ENCODE measurements at places on chromosomes 5 and 9.

DNA sequence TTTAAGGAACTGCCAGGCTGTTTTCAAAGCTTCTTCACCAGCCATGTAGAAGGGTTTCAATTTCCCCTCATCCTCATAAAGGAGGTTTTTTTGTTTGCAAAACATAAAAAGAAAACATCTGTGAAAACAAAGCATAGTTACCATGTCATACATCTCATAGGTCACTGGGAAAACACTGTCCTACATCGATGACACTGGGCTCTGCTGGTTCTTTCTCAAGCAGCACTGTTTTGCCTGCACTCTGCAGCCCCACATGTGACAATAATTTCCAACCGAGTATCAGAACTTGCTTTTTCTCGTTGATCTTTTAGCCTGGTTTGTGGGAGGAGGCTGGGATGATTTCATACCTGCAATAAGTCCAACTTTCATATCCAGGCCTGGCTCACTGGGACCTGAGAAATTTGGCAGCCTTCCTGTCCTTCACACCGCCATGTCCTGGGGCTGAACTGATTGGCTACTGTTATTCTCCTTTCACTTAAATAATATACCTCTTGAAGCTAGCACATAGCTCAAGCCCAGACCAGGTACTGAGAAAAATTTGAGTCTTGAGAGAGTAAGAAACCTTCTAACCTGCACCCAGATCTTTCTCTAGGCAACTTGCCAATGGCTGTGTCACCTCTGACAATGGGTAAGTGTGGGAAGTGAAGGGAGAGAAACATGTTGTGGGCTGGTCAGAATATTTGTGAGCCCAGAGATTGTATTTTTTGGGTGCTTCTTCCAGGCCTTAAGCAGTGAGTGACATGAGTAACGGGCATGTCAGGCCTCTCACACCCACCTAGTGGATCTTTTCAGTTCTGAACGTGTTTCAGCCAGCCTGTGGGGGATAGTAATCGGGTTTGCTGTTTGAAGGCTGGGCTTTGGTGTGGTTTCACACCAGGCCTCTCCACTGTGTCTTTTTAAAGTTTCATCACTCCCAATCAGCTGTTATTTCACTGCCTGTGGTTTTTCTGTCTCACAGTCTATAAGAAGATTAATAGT lies 502.8 kb downstream of the NTRK2 start:
- DNase-seq: peak; percentile 55

DNA sequence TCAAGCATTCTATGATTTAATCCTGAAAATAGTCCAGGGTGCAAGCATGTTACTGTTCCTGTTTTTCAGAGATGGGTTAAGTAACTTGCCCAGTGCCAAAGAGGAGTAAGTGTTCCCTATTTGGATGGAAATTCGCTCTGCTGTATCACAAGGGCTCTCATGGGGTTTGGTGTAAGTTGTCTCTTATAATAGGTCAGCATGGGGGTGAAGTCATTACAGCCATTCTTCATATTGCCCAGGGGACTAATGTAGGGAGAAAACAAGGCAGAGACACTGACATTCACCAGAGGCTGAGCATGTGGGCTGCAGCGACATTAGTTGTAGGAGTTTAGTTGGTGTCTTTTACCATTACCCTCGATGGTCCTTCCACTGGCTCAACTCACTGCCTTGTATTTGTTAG lies 142.1 kb upstream of the GLRA1 start:
- DNase-seq: no peak

GRCh38 chr5:32092938-32093812 lies 80.9 kb downstream of the GOLPH3 start:
- peak; percentile 53 for DNase-seq

DNA sequence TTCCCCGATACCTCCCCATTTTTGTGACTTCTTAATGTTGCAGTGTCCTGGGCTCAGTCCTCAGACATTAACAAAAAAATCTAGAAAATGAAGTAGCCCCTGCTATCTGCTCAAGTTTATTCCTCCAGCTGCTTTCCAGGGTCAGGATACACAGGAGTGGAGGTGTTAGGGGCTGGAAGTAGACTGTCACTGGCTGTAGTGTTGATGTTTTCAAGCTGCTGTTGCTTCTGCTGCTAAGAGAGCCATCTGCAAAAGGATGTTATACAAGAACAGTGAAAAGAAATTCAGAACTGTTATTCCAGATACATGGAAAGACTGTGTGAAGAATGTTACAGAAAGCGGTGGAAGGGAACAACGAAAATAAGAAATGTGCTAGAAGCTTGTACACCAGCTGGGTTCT lies 10.7 kb downstream of the CD14 start:
- no peak for DNase-seq

DNA sequence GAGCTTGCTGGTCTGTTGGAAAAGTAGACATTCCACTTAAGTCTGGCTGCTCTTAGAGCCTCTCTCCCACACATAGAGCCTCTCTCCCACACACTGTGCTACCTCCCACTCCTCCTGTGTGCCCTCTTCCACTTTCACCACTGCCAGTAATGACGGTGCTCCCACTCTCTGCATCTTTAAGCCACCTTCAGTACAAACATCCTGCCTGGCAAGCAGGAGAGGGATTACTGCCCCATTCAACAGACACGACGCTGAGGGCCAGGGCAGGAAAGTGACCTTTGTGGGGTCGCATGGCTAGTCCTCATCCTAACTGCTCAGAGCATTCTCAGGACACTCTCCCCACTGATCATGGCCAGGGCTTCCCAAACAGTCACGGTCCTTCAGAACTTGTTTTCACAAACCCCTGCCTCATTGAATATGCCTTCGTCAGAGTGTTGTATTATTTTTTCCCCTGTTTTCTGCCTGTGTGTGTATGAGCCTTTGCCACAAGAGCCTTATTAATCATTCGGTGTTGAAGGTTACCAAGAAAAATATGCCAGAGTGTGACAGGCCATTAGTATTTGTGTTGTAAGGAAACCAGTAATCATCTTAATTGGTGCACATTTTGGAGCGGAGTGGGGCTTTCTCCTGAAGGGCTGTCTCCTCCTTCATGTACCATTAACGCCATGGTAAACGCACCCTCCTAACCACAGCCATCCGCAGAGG lies 87.1 kb upstream of the SAP30L start:
- peak; percentile 47 for DNase-seq

GRCh38 chr5:9787861-9788600 lies 157.9 kb upstream of the TAS2R1 start:
- no peak for DNase-seq

DNA sequence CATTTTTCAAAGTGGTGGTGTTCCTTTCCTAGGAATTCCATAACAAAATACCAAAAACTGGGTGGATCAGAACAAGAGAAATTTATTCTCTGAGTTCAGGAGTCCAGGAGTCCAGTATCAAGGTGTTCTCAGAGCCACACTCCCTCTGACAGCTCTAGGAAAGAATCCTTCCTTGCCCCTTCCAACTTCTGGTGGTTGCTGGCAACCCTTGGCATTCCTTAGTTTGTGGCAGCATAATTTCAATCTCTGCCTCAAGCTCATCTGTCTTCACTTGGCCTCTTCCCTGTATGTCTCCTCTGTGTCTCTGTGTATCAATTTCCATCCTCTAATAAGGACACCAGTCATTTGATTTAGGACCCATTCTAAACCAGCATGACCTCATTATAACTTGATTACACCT lies 243.7 kb downstream of the MPDZ start:
- DNase-seq: no peak

GRCh38 chr9:77798140-77798539 lies 150.0 kb upstream of the GNA14 start:
- DNase-seq: no peak

GRCh38 chr5:169791251-169791650 lies 154.2 kb downstream of the DOCK2 start:
- DNase-seq: peak; percentile 67

DNA sequence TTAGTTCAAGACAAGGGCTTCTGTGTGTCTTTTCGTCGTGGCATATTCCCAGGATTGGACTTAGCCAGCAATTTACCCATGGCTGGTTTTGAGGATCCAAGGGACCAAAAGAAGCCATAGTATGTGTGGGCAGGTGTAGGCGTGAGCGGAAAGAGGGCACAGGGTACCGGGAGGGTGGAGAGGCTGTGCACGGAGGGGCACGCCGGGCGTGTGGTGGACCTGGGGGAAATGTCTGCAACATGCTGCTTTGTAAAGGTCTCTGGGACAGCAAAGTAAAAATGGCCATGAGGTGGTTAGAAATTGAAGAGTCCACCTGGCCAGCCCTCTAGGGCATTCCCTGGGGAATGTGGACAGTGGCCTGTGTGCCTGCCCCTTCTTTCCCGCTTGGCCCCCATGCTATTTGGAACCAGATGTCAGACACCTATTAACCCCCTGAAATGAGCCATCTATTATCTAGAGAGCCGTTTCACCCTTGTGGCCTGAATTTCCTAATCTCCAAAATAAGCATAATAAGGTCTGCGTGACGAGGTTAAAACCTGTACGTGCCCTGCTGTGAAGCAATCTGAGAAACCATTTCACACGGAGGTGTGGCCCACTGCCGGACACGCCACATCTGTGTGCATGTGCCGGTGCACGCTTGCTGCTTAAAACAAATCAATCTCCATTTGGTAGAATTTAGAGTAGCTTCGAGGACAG lies 5.1 kb downstream of the FLT4 start:
- DNase-seq: no peak

GRCh38 chr5:132136906-132137305 lies 63.3 kb downstream of the CSF2 start:
- DNase-seq: no peak

DNA sequence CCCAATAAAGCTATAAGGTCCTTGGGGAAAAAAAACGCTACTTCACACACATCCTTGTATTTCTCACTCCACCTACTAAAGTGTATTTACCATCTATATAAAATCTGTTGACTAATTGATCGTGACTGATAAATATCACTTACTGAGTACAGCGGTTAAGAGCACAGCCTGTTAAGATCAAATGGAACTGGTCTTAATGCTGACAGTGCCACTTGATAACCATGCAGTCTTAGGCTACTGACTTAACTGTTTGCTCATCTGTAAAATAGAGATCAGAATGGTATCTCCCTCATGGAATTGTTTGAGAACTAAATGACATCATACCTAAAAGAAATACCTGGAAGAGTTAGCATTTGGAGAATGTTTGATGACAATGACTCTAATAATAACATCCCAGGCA lies 67.5 kb downstream of the ZFAND5 start:
- no peak for DNase-seq

- DNase-seq: no peak
These were observed 189.4 kb downstream of the AUH start for GRCh38 chr9:91172329-91172728.

Data from kidney glomerular epithelial cell (primary cell).